ENCODE measurements at places on chromosomes 2 and 18. TPM values are rescaled to one million over a fixed set of nuclear protein-coding genes. Genes with fewer than 3 reads are reported as not detected.

LAMA3 gene
- not detected for total RNA-seq

TNS1 gene
- total RNA-seq: 1.2 TPM

ZNF385B gene
- total RNA-seq: not detected

DNA sequence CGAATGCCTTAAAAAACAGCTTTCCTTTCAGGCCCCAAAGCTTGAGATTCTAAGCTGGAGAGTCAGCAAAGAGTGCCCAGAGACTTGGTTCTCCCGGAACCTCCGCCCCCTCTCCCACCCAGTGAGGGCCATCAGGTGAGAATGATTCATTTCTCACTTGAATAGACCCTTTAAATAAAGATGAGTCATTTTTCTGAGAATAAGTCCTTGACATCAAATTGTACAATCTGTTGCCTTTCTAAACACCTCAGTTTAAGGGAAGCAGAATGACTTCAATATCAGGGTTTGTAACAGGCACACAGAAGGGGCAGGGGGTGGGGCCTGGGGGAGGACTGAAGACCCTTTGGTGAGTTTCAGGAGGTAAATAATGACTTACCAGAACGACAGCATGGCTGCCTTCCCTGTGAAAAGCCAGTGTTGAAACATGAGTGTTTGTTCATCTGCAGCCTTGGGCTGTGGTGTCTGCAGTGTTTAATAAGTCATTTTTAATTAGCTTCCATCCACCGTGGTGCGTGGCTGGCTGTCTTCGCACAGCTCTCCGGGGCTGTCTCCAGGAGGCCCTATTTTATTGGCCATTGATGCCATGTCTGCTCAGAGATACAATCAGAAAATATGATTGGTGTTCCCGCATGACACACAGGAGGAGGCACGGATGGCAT lies 134.9 kb upstream of the ZNF236 start:
- H3K4me1 ChIP-seq: no peaks in the 10 kb centered on the region
- H3K36me3 ChIP-seq: no peaks in the 10 kb centered on the region
- no peaks in the 10 kb centered on the region for H3K27me3 ChIP-seq

DNA sequence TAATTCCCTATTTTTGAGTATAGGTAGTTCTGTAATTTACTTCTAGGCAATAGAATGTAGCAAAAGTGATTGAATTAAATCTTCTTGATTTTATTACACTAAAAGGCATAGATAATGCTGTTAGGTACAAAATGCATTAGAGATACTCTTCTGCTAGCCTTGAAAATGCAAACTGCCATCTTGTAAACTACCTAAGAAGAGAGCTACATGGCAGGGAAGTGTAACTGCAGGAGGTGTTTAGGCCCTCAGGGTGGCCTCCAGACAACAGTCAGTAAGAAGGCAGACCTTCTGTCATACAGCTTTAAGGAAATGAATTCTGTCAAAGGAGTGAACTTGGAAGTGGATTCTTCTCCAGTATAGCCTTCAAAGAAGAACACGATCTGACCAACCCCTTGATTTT lies 1396.8 kb upstream of the SLC39A10 start:
- DNase-seq: no peak
- H3K4me3 ChIP-seq: no peak overlapping the region
- H3K4me1 ChIP-seq: no peaks in the 10 kb centered on the region
- no peaks in the 10 kb centered on the region for H3K36me3 ChIP-seq

- H3K27me3 ChIP-seq: peaks cover 21% of the 10 kb centered on the region
- H3K4me1 ChIP-seq: peaks cover 9% of the 10 kb centered on the region
- no peak overlapping the region for H3K4me3 ChIP-seq
- H3K36me3 ChIP-seq: no peaks in the 10 kb centered on the region
- H3K27ac ChIP-seq: no peak overlapping the region
These were observed 141.9 kb upstream of the CTAGE1 start for GRCh38 chr18:22559414-22560274.

DNA sequence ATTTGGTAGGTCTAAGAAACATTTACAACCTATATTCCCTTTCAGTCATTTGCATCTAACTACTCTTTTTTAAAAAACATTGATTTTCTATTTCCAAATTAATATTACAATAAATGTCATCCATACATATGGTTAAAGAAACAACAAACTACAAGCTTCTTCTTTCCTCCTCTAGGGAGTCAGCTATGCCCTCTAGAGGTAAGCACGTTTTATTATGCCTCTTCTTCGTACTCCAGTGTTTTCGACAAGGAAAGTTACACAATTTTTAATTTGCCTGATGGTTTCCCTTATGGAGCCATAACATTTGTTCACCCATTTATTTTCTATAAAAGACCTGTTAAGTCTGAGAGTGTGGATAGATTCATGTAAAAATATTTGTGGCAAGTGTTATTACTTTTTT lies 183.4 kb upstream of the CDH7 start:
- H3K27me3 ChIP-seq: no peaks in the 10 kb centered on the region
- H3K27ac ChIP-seq: no peak overlapping the region
- no peak overlapping the region for H3K4me3 ChIP-seq
- H3K36me3 ChIP-seq: no peaks in the 10 kb centered on the region

GRCh38 chr2:178280244-178280852 lies 86.0 kb downstream of the OSBPL6 start:
- H3K27ac ChIP-seq: no peak overlapping the region
- H3K36me3 ChIP-seq: no peaks in the 10 kb centered on the region
- peak; percentile 42 for DNase-seq
- H3K27me3 ChIP-seq: no peaks in the 10 kb centered on the region
- no peaks in the 10 kb centered on the region for H3K4me1 ChIP-seq
- H3K4me3 ChIP-seq: no peak overlapping the region

DNA sequence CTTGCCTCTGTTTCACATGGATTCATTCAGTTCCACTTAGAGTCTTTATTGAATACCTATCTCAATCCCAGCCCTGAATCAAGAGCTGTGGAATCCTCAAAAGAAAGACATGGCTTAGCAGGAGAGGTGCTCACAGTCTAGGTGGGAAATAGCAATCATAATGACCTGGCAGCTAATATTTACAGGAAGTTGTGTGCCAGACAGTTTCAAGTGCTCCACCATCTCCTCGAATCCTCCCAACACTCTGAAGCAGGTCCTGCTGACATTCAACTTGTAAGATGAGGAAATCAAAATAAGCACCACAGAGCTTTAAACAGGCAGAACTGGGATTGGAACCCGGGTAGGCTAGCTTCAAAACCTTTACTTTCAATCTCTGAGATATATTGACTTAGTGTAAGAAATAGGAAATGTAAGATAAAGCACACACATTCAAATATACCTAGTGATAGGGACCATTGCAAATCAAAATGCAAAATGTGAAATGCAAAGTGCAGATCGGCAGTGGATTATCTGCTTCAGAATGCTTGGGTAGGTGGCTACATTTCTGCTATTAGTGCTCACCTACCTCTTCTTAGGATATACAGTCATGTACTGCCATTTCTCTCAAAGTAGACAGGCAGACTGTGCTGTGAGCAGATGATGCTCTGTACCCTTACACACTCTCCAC lies 182.0 kb downstream of the PRKCE start:
- no peak overlapping the region for H3K27ac ChIP-seq
- no peak for DNase-seq
- no peak overlapping the region for H3K4me3 ChIP-seq
- no peaks in the 10 kb centered on the region for H3K36me3 ChIP-seq

DNA sequence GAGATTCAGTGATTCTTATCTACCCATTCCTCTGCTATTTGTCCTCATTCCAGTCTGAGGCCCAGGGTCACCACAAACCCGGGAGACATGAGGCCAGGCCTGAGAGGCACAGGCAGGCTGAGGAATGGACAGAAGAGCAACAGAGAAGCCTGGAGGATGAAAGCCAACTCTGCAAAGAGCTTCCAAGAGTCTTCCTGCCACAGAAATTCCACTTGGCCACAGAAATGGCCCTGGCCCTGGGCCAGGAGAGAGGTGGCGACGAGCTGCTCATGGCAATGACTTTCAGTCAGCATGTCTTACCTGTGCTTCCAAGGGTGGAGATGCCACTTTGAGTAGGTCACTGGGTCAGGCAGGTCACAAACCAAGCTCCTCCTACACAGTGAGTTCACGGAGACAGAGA lies 155.3 kb upstream of the PKDCC start:
- H3K4me3 ChIP-seq: no peak overlapping the region
- no peaks in the 10 kb centered on the region for H3K27me3 ChIP-seq
- no peak overlapping the region for H3K27ac ChIP-seq
- H3K4me1 ChIP-seq: peaks cover 32% of the 10 kb centered on the region
- no peaks in the 10 kb centered on the region for H3K36me3 ChIP-seq

Measured in CD4-positive, alpha-beta memory T cell (primary cell).